ENCODE measurements at places on chromosomes 12 and 14.

DNA sequence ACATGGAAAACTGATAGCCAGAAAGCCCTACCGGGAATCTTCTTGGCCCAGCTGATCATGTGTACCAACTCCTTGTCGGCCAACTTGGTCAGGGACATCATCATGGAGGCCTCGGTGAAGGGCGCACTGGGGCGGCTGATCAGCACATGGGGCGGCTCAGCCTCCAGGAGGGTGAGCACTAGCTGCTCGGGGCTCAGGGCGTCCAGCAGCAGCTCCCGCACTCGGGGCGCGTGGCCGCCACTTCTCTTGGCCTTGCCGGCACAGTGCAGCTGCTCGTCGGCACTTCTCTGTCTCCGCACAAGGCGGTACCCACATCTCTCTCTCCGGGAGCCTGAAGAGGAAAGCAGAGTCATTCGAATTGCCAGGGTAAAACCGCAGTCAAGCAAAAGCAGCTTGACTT lies 33.8 kb downstream of the ESR2 start:
- DNase-seq = no peak

- DNase-seq = peak; percentile 78
Measured at GRCh38 chr12:64627771-64628170, 17.5 kb downstream of the RASSF3 start.

DNA sequence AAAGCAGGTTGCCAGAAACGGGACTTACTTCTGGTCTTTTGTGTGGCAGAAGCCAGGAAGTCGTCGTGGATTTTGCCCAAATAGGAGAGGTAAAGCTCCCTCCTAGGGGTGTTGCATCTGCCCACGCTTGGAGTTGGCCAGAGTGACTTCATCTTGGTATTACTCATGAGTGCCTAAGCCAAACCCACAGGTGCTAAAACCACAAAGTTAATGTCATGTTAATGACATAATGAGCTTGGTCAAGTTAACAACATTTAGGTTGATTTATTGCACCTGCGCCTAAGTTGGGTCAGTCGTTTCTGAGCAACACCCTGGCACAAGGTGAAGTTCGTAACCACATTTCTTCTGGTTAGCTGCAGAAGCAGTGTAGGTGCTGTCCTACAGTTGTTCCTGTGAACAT lies 225.2 kb downstream of the FUT8 start:
- DNase-seq = no peak

DNA sequence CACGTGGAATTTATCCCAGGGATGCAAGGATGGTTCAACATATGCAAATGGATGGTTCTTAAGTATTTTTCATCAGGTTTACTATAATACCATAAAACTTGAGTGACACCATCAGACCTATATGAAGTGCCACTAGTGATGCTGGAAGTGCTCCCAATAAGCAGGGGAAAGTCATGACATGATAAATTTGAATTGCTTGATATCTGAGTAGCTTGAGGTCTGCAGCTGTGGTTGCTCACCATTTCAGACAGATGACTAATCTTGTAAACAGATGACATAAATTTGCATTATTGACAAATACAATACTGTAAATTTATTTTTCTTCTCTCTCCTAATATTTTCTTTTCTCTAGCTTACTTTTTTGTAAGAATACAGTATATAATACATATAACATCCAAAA lies 13.7 kb upstream of the PRPF39 start:
- no peak for DNase-seq

- DNase-seq = peak; percentile 74
Measured at GRCh38 chr12:98698603-98699463, 53.7 kb downstream of the APAF1 start.

- no peak for DNase-seq
Measured at GRCh38 chr14:20801726-20802125, 918 bp downstream of the RNASE1 start.

DNA sequence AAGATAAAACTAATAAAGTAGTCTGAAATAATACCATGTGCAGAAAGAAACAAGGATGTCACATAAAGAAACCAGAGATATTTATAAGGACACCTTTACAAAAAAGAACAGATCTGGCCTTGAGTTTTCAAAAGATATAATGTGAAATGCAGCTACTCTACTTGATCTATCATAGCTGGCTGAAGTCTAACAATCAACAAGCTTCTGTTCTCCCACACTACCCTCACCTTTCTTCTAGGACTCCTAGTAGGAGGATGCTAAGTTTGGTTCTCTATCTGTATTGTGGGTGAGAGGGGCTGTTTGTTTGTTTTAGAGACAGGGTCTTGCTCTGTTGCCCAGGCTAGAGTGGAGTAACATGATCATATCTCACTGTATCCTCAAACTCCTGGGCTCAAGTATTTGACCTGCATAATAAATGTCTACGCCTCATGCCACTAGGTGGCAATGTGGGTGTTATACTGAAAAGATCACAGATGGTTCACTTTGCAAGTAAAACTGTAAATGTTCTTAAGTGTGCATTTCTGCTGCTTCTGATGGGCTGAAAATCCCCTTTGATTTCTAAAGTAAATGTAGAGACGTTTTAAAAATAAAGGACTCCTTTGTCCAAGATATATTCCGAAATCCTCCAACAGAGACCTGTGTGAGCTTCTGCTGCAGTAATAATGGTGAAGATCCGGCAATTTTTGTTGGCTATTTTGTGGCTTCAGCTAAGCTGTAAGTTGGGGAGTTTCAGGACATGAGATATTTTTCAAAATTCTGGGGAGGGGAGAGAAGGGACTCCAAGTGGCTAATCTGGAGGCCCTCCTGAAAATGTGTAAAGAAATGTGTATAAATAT lies 269.3 kb downstream of the DAD1 start:
- peak; percentile 51 for DNase-seq

DNA sequence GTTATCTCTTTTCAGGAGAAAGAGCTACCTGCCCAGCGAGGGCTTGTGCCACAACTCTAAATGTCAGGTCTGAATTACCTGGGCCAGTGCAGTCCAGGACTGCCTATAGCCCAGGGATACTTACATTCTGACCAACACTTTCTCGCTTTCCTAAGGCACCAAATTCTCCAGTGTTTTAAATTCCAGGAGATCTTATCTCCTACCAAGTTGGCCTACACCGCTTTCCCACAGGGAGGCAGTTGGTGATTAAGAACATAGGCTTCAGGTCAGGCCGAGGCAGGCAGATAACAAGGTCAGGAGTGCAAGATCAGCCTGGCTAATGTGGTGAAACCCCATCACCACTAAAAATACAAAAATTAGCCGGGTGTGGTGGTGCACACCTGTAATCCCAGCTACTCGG lies 41.1 kb downstream of the RPS29 start:
- DNase-seq = no peak

- DNase-seq = no peak
Measured at GRCh38 chr14:44428231-44428945, 78.7 kb downstream of the FSCB start.

DNA sequence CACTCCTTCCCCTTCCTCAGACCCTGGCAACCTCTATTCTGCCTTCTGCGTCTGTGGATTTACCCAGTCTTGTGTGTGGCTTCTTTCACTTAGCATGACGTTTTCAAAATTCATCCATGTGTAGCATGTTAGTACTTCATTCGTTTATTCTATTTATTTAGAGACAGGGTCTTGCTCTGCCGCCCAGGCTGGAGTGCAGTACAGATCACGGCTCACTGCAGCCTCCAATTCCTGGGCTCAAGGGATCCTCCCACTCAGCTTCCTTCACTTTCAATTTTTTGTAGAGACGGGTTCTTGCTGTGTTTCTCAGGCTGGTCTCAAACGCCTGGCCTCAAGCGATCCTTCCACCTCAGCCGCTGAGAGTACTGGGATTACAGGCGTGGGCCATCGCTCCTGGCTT lies 37.0 kb downstream of the B4GALNT3 start:
- no peak for DNase-seq

- no peak for DNase-seq
Measured at GRCh38 chr14:43792980-43793379, 714.1 kb downstream of the FSCB start.

GRCh38 chr12:117832459-117833457 lies 136.0 kb downstream of the KSR2 start:
- DNase-seq = peak; percentile 64

- no peak for DNase-seq
Measured at GRCh38 chr12:57892232-57892972, 45.9 kb upstream of the CTDSP2 start.

DNA sequence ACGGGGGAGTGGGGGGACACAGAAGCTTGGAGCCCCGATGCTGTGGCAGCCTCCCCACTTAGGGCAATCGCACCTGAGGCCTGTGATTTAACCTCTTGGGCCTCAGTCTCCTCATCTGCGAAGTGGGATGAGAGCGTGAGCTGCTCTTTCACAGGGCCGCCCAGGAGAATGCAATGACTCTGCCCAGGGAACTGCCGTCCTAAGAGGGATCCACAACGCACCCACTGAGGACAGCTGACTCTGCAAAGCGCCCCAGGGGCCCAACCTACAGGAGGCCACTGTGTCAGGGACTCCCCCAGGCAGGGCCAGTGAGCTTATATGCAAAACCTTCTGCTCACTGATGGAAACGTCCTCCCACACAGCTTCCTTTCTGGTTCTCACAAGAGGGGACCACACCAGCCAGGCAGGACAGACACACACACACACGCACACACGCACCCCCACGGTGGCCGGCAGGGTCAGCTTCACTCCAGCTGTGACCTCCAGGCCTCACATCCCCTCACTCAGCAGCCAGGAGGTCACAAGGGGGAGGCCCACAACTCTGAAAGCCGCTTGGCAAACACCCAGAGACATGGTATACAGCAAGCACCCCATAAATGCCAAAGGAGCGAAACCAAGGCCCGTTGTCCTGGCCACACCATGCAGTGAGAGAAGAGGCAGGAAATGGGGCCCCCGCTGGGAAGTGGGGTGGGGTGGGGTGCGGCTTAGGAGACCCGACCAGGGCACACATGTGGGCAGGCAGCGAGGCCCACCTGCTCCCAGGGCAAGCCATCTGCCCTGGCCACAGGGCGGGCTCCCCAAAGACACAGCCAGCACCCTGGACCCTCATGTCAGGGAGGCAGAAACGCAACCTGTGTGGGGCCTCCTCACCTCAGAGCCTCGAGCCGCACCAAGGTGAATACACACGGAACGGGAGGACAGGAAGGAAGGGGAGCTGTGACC lies 73.3 kb downstream of the NCOR2 start:
- DNase-seq = no peak

DNA sequence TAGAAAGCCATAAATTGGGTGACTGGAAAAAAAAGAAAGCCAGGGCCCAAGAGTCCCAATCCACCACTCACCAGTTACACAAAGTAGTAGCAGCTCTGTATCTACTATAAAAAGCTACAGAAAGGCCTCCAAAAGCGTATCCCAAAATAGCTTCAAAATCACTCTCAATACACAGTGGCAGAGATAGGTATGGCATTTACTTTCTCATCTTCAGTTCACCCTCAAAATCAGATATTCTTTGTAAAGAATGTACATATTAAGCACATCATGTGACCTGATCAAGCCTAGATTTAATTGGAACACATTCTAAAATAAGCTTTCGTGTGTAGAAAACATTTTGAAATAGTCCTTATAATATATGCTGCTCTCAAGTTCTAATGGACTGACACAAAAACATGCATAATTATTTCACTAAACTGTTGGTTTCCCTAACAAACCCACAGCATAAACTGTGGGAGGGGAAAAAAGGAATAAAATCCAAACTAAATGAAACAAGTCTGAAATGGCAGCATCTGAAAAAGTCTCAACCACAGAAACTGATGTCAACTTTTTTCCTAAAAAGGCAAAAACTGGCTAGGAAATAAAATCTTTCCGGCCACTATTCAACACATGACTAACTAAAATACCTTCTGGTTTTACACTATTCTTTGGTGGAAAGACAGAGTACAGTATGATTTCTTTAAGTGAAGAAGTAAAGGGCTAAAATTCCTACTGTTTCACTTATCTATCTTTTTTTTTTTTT lies 25.9 kb downstream of the UBE2N start:
- peak; percentile 49 for DNase-seq

- DNase-seq = no peak
Measured at GRCh38 chr14:91216731-91217226, 27.7 kb downstream of the GPR68 start.

DNA sequence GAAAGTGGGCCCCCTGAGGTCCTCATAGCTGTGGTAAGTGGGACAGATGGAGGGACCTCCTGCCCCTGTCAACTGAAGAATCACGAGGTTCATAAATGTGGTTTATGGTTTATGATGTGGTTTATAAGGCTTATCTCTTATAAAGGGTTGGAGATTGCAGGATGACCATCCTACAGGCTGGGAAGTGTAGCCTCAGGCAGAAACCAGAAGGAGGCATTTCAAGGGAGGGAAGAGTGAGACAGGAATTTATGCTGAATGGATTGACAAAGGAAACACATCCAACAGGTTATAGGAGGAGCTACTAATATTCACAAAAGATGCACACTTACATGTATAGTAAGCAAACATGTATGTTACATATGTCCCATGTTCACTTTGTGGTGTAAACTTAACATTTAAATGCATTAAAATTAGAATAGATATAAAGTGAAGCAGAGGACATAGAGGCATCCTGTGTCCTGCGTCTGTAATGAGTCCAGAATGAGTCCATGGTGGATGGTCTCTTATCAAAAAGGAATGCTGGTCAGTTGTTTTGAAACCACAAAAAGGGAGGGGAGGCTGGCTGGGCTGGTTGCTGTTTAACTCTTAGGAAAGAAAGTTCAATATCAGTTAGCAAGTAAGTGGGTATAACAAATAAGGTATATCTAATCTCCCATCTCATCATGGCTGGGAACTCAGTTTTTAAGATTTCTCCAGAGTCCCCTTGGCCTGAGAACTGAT lies 149.0 kb upstream of the RMST start:
- no peak for DNase-seq

DNA sequence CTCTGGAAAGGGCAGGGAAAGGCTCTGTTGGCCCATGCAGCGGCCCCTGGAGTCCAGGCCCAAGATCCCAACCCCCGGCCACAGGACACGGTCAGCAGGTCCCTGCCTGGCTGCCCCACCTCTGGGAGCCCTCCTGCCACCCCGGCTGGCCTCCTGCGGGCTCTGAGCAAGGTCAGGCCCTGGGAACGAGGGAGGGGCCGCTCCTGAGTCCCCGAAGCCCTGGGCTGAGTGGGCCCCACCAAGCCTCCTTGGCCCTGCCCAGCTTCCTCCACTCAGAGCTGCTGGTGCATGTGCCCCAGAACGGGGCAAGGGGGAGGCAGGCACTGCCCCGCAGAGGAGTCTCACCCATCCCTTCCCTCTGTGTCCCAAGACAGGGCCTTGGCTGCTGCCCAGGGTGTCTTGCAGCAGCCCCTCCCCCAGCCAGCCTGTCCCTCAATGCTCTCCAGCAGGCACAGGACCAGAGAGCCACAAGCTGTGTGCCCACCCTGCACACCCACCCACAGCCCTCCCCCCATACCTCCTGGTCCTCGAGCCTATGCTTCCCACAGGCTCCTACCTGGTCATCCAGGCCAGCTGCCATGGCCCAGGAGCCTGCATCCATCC lies 7.4 kb upstream of the C14orf180 start:
- no peak for DNase-seq

DNA sequence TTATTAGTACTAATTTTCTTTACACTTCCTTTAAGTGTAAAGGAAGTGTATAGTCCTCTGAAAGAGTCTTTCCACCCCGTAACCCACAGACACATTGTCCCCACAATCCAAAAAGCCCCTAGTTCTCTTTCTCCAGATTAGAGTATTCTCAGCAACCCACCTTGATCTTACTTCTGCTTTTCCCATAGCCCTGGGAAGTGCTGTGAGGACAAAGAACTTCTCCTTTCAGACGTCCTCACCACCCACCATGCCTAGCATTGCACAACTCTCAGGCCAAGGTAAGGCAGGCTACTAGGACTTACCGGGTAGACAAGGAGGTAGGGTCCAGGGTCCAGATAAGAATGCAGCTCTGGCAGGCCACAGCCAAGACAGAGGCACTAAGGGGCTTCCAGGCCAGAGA lies 7.4 kb downstream of the AAAS start:
- no peak for DNase-seq

GRCh38 chr12:105721051-105721825 lies 390.7 kb downstream of the C12orf75 start:
- DNase-seq = peak; percentile 19

- no peak for DNase-seq
Measured at GRCh38 chr12:95699579-95699978, 91.0 kb downstream of the NTN4 start.

All from GM03348 (cell line).